Stimulated activated CD4-positive, alpha-beta T cell treated with anti-CD3 and anti-CD28 coated beads, TNF-alpha, amount 100 ng/mL, for 4 hours (primary cell): ENCODE measurements at places on chromosomes 4 and X.

DNA sequence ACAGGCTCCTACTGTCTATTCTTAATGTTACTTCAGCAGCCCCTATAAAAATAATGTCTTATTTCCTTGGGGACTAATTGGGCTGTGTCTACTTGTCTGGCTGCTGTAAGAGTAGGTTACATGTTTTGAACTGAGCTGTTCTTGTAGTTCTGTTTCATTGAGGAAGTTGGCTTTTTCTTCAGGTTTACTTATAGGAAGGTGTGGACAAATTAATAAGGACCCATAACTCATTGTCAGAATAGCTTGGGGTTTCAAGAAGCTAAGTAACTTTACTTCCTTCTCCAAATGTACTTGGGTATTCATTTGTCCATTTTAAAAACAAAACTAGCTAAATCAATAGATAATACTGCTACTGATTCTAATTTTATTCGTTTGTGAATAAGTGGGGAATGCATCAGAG, 487.2 kb downstream of the FAT4 start:
- DNase-seq, result no peak

- DNase-seq, result no peak
Measured at GRCh38 chr4:154490234-154490582, 1.4 kb downstream of the DCHS2 start.

- DNase-seq, result no peak
Measured at GRCh38 chr4:69126024-69126423, 29.8 kb downstream of the UGT2B7 start.

- no peak for DNase-seq
Measured at GRCh38 chr4:1549638-1550035, 134.5 kb downstream of the FAM53A start.

DNA sequence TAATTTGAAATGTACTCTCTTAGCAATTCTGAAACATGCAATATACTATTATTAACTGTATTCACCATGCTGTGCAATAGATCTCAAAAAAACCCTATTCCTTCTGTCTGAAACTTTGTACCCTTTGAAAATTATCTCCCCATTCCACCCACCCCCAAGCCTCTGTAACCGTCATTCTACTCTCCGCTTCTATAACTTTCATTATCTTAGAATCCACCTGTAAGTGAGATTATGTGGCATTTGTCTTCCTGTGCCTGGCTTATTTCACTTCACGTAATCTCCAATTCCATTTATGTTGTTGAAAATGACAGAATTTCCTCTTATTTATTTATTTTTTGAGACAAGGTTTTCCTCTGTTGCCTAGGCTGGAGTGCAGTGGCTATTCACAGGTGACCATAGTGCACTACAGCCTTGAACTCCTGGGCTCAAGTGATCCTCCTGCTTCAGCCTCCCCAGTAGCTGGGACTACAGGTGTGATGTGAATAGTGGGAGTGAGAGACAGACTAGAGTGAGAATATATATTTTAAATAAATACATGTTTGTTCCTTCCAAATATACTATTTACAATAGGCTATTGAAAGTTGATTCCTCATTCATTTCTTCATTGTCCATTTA, 30.5 kb downstream of the VSIG4 start:
- no peak for DNase-seq

- no peak for DNase-seq
Measured at GRCh38 chrX:123962006-123962467, 531 bp downstream of the STAG2 start.

GRCh38 chr4:100679926-100680325, 162.1 kb upstream of the EMCN start:
- DNase-seq, result no peak

DNA sequence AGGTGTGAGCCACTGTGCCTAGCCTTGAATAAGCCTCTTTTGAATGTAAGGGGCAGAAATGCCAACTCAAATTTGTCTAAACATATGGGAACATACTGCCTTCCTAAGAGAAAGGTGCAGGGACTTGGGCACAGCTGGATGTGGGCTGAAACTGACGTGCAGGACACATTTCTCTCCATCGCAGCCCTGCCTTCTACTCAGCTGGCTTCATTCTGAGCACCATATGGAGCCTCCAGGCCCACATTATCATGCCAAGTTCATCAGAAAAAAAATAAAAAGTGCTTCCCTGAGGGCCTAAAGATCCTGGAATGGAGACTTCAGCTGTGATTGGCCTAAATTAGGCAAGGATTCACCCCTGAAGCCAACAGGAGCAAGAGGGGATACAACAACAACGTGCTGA, 386.2 kb downstream of the RAB28 start:
- no peak for DNase-seq

DNA sequence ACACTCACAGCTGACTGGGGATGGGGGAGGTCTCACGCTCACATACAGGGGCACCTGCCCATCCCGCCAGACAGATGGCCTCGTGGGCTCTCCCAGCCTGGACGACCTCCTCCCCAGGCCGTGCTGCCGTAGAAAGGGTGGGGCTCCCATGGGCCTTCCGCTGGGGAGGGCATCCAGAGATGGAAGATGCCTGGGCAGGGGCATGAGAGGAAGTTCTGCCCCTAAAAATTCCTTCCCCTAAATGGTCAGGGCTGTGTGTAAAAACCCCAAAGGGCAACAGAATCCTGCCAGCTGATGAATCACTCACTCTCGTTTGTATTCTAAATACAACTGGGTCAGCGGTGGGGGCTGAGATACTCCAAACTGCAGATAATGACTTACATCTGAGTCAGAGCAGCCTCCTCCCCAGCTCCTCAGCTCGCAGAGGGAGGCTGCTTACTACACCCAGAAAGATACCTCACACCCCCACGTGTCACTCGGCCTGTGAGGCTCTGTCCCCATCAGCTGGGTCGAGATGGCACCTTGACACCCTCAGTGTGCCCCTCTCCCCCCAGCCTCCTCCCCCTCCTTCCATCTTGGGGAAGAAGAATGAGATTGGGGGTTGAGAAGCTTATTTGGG, 10.1 kb downstream of the WDR1 start:
- DNase-seq, result peak; percentile 64

DNA sequence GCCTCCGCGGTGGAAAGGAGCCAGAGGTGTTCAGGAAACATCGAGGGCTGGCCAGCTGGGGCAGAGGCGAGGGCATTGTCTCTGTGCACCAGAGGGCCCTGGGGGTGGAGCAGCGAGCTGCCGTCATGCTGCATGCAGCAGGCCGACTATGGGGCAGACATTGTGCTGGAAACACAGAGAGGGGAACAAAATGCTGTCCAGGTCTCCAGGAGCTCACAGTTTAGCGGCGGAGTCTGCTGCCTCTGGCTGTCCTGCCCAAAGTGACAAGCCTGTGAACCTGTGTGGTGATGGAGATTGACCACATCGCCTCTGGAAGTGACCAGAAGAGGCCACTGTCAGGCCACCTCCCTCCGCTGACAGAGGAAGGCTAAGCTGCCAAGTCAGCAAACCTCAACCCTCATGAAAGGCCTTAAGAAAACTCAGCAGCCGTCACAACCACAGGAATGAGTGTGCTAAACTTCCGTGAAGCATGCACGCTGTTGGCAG, 20.1 kb upstream of the SASH3 start:
- no peak for DNase-seq

GRCh38 chr4:5391492-5391891, 316.9 kb downstream of the EVC2 start:
- DNase-seq, result no peak

DNA sequence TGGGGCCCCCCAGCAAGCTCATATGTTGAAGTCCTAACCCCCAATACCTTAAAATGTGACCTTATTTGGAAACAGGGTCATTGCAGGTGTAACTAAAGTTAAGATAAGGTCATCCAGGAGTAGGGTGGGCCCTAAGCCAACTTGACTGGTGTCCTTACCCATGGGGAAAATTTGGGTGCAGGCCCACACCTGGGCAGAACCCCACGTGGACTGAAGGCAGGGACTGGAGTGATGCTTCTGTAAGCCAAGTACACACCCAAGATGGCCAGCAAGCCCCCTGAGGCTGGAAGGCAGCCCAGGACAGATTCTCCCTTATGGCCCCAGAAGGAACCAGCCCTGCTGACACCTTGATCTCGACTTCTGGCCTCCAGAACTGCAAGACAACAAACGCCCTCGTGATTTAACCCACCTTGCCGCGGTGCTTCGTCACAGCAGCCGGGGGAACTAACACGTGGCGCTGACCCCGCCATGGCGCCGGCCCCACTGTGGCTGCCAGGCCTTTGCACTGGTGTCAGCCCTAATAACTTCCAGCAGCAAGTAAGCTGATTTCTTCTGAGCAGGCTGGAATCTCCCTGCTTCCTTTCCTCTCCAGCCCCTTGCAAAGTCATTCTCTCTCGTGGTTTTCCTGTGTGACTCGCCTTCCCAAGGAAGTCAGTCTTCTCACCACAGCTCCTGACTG, 23.2 kb upstream of the MXD4 start:
- DNase-seq, result no peak

- DNase-seq, result no peak
Measured at GRCh38 chrX:24494647-24495075, 29.6 kb downstream of the PDK3 start.

GRCh38 chr4:53599632-53600031, 8.3 kb upstream of the LNX1 start:
- DNase-seq, result no peak

GRCh38 chrX:117808426-117808825, 308.2 kb downstream of the KLHL13 start:
- no peak for DNase-seq

- DNase-seq, result no peak
Measured at GRCh38 chr4:107712236-107712635, 7.8 kb downstream of the PAPSS1 start.

- DNase-seq, result no peak
Measured at GRCh38 chrX:49287665-49288064, 15.8 kb upstream of the GAGE10 start.

GRCh38 chrX:66015900-66016689, 23.8 kb downstream of the VSIG4 start:
- no peak for DNase-seq

- DNase-seq, result no peak
Measured at GRCh38 chrX:129600981-129601424, 53.8 kb downstream of the APLN start.

GRCh38 chr4:52266537-52267137, 215.5 kb downstream of the SPATA18 start:
- DNase-seq, result no peak

DNA sequence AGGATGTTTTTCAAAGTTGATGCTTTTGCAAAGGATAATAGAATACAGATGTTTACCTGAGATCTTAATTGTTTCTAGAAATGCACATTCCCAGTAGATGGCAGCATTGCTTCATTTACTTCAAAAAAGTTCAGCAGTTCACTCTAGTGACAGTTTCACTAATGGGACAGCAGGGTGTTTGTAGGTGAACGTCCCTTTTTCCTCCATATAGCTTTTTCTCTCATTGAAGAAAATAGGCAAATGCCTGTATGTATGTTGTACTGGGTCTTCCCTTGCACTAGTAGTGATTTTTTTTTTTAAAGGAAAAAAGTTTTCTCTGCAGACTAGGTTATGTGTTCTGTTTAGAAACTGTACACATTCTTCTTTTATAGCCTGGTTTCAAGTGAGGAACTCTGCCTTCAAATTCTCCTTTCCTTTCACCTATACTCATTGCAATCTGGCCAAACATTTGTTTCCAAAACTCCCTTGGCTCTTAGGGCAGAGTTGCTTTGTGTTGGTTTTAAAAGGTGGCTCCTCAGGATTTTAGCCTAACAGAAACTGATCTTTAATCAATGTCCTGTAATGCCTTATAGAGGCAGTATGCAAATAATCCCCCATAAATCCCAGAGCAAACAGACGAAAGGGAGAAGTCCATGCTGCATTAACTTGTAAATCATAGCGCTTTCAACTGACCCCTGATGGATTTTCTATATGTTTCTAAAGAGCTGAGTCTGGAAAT, 86.3 kb downstream of the EGF start:
- no peak for DNase-seq

DNA sequence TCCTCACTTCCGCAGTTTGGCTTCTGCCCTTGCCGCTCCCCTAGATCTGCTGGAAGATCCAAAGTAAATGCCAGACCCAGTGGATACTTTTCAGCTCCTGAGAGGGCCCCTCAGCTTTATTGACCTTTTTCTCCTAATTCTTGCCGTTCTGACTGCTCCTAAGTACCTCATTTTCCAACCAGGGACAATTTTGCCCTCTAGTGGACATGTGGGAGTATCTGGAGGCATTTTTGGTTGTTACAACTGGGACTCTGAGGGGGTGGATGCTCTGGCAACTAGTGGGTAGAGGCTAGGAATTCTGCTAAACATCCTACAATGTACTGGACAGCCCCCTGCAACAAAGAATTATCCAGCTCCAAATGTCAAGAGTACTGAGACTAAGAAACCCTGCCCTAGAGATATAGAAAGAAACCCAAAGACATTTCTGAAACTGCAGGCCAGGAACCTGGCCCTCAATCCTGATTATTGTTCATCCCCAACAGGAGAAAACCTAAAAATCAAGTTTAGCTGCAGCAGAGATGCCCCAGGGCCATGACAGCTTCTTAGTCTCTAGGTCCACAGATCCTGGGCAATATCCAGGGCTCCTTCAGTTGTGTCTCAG, 3.4 kb downstream of the TEX13B start:
- DNase-seq, result no peak

- no peak for DNase-seq
Measured at GRCh38 chr4:112889199-112889598, 160.3 kb upstream of the ANK2 start.

DNA sequence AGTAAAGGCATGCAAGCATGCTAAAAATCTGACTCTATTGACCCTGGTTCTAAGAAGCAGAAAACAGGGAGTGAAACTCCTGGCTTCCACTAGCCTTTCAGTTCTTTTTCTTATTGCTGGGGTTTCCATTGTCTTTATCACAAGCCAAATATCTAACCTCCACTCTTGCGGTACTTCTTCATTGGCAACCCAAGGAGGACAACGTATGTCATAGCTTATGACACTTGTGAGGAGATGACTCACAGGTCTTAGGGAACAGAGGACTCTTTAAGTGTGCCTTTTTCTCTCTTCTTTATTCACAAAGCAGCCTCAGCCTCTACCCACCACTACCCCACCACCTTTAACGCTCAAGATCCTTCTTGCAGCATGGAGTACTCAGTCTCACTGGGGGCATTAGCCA, 124.2 kb downstream of the GUCY2F start:
- DNase-seq, result no peak

GRCh38 chrX:130468395-130468923, 66.7 kb downstream of the RBMX2 start:
- DNase-seq, result no peak

DNA sequence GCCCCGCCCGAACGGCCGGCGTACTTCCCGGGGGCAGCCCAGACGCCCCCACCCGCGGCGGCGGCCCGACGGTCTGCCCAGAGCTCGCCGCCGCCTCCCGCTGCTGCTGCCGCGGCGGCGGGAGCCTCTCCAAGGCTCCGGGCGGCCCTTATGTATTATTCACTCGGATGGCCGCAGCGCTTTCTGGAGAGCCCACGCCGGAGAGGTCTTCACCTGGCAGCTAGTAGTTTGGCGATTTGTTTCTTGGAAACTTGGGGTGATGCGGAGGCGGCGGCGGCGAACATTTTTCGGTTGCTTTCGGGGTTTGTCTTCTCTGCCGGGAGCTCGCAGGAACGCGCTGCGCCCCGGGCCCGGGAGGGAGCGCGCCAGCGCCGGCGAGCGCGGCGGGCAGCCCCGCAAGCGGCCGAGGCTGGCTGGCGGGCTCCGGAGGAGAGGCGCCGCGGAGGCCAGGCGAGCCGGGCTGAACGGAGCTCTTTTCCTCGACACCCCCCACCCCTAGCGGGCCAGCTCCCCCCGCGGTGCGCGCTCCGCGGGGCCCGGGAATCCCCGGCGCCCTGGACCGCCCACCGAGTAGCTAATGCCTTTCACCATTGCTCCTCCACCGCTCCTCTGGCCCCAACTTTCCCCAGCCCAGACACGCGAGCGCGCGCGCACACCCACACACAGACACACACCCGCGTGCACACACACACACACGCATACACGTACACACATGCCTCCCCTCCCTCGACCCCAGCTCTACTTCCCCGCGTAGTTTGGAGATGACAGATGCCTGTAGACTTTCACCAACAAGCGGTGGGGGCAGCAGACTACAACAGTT, 113.5 kb downstream of the DHX15 start:
- peak; percentile 25 for DNase-seq
